CD8-positive, alpha-beta memory T cell (primary cell): ENCODE measurements at places on chromosomes 6 and 20. TPM values are rescaled to one million over a fixed set of nuclear protein-coding genes. Genes with fewer than 3 reads are reported as not detected.

Gene THBD
- 0.31 TPM for total RNA-seq

Gene PLCB1
- total RNA-seq, result 9.9 TPM

Gene JAG1
- total RNA-seq, result 0.11 TPM

Gene ESF1
- 25.6 TPM for total RNA-seq

Gene BHLHE23
- total RNA-seq, result not detected

Gene MLN
- not detected for total RNA-seq

Gene TP53TG5
- total RNA-seq, result not detected

Gene SIRPB1
- 2.3 TPM for total RNA-seq

Gene COL21A1
- total RNA-seq, result not detected

Gene ZFP57
- total RNA-seq, result 9.2 TPM
